ENCODE measurements at places on chromosomes 4 and X.

- DNase-seq: no peak
These were observed 39.0 kb downstream of the CCDC158 start for GRCh38 chr4:76381986-76382385.

- DNase-seq: no peak
These were observed 1282.0 kb downstream of the PCDH7 start for GRCh38 chr4:32002037-32002747.

DNA sequence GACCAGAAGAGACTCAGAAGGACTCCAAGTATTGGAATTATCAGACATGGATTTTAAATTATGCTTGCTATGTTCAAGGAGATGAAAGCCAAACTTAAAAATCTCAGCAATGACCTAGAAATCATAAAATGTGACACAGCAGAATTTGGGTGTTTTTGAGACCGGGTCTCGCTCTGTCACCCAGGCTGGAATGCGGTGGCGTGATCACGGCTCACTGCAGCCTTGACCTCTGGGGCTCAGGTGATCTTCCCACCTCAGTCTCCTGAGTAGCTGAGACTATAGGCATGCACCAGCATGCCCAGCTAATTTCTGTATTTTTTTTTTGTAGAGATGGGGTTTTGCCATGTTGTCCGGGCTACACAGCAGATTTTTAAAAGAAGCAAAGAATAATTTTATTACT lies 12.7 kb downstream of the TAB3 start:
- DNase-seq: no peak

DNA sequence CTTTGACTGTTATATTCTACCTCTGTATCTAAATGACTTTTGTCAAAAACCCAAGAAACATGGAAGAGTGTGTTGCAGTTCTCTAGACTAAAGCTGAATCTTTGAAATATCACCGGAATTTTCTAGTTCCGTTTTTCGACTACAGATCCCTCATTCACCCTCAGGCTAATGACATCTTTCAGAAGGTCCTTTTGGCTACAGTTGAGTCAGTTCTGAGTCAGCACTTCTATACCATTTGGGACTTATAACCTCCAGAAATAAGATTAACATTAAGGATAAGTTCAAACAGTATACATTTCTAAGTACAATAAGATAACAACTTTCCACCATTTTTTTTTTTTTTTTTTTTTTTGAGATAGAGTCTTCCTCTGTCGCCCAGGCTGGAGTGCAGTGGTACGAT lies 331.0 kb upstream of the CPXCR1 start:
- DNase-seq: no peak

DNA sequence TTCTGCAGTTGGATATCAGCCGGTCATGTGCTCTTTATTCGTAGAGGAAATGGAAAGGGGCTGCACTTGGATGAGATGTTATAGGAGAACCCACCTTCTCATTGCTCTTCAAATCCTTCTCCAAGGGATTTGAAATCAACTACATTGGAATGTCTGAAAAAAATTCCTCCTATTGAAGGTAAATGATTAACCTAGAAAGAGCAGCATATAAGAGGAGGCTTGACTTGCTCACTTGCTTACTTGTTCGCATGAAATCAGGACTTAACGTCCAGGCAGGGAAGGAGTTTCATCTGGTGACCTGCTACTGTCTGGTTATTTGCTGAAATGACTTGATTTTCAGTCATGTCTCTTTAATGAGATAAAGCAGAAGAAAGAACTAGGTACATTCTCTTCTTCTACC lies 338.4 kb upstream of the NOCT start:
- DNase-seq: no peak

DNA sequence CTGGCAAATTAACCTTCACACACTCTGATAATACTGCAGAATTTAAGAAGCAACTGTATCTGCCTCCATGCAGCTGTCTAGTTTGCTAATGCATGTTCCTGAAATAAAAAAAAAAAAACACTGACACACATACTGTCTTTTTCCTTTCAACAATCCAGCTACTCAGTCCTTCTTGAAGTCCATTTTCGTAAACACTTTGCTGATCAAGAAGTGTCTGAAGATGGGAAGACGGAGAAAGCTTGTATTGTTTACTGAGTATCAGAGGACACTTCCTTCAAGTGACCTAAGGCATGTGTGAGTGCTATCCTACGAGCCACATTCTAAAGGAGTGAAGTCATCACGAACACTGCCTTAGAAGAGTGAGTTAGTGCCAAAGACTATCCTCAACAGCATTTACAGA lies 82.6 kb downstream of the LUZP4 start:
- no peak for DNase-seq

GRCh38 chr4:99642725-99643489 lies 14.7 kb downstream of the C4orf54 start:
- no peak for DNase-seq

GRCh38 chrX:9148615-9149399 lies 114.9 kb upstream of the FAM9B start:
- no peak for DNase-seq

GRCh38 chrX:10040961-10041360 lies 73.8 kb downstream of the CLDN34 start:
- no peak for DNase-seq

DNA sequence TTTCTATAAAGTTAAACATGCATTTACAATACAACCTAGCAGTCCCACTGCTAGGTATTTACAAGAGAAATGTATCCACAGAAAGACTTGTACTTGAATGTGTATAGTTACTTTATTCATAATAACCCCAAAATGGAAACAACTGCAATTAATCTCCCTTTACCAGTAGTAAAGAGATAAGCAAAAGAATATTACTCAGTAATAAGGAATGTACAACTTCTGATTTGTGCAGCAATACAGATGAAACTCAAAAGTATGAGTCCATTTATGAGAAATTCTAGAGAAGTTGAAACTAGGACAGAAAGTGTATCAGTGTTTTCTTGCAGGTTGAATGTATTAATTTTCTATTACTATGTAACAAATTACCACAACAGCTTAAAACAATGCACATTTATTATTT lies 15.2 kb downstream of the USP53 start:
- no peak for DNase-seq
